ENCODE measurements at places on chromosomes 7 and 10. TPM values are rescaled to one million over a fixed set of nuclear protein-coding genes. Genes with fewer than 3 reads are reported as not detected.

Gene COPS6
- total RNA-seq = 95.0 TPM

Gene ZNF425
- 1.9 TPM for total RNA-seq

Gene NAT16
- not detected for total RNA-seq

Gene TEX47
- not detected for total RNA-seq

Gene FOXP2
- total RNA-seq = 5.0 TPM

- no peak for ATAC-seq
These were observed 14.4 kb downstream of the PLAC9 start for GRCh38 chr10:80146918-80147317.

DNA sequence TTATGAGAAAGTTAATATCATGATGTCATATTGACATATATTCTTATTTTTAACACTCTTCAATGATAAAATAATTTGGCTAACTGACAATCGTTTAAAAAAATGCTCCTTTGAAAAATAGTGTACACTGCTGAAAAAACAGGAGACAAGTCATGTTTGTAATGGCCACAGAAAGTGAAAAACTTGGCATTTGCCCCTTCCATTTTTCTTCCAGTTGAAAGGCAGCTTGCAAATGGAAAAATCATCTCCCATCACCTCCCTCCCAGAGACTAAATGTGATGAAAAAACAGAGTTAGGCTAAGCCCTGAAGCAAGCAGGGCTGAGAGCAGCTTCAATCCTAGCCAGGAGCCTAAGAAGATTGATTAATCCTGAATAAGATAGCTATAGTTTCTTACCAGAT lies 160.4 kb downstream of the SKAP2 start:
- ATAC-seq = no peak

GRCh38 chr7:28926871-28927597 lies 31.1 kb downstream of the TRIL start:
- peak; percentile 81 for ATAC-seq

DNA sequence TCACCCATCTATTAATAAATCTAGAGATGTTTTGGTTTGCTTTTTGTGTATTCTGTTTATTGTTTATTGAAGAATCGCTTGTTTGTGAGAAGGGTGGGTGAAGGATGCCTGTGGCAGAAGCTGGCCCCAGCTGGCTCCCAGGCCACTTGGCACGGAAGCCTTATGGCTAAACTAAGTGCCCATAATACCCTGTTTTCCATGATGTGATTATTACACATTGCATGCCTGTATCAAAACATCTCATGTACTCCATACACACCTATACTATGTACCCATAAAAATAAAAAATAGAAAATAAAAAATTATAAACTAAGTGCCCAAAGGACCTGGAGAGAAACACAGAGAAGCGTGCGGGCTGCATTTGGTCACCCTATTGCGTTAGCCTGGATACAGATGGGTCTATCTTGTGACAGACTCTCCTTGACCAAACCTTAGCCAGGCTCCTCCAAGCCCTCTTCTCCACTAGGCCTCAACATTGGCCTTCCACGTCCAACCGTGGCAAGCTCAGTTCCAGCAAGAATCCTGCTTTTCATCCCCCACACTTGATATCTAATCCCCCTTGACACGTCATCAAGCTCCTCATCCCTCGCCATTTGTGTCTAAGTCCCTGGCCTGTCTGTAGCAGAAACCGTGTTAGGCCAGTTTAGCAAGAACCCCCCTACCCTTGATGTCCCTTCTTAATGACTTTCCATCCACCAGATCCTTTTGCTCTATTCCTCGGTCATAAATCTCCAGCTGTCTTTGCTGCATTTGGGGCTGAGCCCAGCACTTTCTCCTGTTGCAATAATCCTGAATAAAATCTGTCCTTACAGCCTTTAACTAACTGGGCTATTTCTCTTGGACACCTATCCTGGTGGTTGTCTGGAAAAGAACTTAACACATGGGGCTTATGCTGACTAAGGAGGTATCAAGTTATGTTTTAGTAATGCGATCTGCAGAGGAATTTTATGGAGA lies 245.2 kb downstream of the TNS3 start:
- no peak for ATAC-seq

DNA sequence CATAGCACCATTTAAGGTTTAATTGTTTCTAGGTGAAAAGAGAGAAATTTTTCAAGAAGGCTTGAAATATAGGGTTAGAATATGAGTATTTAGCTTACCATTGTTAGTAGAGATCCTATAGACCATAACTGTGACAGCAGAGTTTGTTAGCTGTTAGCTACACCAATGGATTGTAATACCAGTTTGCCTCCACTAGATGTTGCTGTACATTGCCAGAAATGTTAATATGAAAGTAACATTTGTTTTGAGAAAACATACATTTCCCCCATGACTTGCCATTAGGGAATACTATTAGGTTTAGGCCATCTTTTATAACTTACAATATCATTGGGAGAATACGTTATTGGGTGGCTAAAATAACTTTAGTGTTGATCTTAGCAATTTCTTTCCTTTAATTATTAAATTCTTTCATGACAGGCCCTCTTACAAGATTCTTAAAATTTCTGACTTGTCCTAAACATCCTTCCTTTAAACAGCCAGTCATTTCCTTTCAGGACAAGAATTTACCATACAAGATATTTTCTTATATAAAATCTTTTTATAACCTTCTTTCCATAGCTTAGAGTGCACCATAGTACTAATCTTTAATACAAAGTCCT lies 39.5 kb downstream of the ZNF117 start:
- ATAC-seq = peak; percentile 85

GRCh38 chr7:102018876-102019275 lies 201.4 kb downstream of the CUX1 start:
- no peak for ATAC-seq

Measured in esophagus mucosa (tissue), 1 donor.